ENCODE measurements at places on chromosomes 6 and 20.
A peak's percentile ranks its signal among the peaks of the same experiment; 100 is the strongest.

DNA sequence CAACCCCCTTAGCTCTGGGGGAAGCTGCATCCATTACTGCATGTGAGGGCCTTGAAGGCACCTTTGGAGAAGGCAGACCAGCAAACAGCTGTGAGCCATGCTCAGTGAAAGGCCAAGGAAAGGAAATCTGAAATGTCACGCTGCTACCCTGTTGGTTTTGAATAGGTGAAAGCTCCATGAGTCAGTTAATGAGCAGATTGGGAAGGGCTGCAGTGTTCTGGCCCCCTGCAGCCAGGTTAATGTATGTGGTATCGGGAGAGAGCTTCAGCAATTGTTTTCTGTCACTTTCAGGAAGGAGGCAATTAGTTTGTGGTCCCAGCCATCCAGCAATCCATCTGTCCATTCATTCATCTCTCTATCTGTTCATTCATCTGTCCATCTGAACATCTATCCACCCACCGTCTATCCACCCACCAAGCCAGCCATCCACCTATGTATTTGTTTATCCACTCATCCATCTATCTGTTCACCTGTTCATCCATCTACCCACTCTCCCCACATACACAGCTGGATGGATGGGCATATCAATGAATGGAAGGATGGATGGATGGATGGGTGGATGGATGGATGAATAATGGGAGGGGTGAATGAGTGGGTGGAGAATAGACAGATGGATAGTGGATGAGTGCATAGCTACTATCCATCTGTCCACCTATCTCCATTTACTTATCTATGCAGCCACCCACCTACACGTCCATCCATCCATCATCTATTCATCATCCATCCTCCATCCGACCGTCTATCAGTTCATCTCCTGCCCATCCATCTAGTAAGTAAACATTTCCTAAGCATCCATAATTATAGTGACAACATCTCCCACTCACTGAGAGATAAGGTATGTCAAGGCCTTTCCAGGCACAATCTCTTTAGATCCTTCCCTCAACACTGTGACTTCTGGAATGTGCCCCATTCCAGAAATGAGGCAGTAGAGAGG is 16.0 kb downstream of the PCK1 start:
- no peak for DNase-seq

DNA sequence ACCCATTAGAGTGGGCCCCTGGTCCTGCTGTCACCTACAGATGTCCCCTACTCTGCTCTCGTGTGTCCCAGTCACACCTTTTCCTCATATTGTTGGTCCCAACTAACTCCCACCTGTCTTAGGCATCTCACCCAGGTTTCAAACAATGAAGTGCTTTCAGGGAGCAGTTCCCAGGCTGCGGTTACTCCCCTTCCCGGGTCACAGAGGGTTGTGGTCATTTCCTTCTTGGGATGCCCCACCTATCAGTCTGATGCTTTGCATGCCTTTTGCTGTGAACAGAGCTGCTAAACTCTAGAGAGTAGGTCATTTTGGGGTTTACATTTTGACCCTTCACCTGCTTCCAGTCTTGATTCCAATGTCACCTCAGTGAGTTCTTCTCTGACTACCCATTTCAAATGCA is 181.6 kb downstream of the CDC5L start:
- DNase-seq = no peak

- DNase-seq = no peak
Observed at GRCh38 chr6:104003803-104004516, 855.8 kb downstream of the HACE1 start.

- no peak for DNase-seq
Observed at GRCh38 chr20:34089655-34090345, 22.2 kb downstream of the EIF2S2 start.

GRCh38 chr6:30730601-30731435 is 10.7 kb downstream of the TUBB start:
- DNase-seq = peak; percentile 33
